ENCODE measurements at places on chromosomes 5 and 9.

DNA sequence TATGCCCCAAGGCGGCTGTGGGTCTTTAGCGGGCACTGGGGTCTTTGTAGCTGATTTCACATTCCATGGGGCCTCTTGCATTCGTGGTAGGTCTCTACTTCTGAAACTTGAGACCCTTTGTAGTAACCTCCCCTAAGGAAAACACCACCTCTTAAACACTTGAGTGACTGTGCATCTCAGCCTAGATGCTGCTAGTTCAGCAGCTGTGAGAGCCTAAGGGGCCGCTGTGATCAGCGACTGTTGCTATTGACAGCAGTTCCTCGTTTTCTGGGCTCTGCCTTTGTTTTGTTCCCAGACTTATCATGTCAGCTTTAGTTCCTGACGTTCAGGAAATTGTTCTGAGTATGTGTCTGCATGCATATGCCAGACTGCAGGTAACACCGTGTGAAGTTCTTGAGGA lies 171.2 kb downstream of the HSPA4 start:
- DNase-seq = no peak

- DNase-seq = no peak
Measured at GRCh38 chr9:6415266-6415665, 2.3 kb downstream of the UHRF2 start.

- DNase-seq = no peak
Measured at GRCh38 chr5:148909766-148910165, 83.4 kb downstream of the ADRB2 start.

GRCh38 chr5:94802450-94802849 lies 184.0 kb downstream of the SLF1 start:
- no peak for DNase-seq

GRCh38 chr5:40355846-40356245 lies 323.9 kb upstream of the PTGER4 start:
- DNase-seq = peak; percentile 87

DNA sequence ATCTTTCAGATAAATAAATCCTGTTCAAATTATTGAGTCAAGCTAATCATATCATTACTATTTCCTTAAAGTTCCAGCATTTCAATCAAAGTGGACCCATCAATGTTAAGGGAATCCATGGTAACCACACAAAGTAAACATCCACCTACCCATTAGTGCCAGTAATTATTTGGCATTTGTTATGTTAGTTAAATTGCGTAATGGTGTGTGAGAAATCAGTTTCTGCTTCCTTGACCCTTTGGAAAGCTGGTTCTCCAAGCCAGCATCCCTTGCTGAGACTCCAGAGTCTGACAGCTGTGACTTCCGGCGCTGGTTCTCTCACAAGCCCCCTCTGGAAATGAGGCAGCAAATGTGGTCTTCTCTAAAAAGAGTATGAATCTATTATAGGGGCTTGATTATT lies 308.6 kb upstream of the EFNA5 start:
- peak; percentile 9 for DNase-seq

GRCh38 chr9:7094576-7094975 lies 336.8 kb downstream of the KDM4C start:
- DNase-seq = no peak

DNA sequence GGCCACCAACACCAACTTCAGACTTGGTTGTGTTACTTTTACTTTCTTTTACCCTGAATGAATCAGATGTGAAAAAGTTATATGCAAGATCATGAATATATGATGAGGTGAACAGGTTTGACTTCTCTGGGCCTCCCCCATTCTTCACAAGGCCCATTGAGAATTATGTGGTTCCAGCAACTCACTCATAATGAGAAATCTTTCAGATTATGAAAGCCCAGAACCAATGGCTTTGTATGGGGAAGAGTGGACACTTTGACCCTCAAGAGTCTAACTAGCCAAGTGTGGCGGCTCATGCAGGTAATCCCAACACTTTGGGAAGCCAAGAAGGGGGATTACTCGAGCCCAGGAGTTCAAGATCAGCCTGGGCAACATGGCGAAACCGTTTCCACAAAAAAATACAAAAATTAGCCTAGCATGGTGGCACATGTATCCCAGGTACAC lies 16.1 kb upstream of the LNPEP start:
- DNase-seq = no peak

DNA sequence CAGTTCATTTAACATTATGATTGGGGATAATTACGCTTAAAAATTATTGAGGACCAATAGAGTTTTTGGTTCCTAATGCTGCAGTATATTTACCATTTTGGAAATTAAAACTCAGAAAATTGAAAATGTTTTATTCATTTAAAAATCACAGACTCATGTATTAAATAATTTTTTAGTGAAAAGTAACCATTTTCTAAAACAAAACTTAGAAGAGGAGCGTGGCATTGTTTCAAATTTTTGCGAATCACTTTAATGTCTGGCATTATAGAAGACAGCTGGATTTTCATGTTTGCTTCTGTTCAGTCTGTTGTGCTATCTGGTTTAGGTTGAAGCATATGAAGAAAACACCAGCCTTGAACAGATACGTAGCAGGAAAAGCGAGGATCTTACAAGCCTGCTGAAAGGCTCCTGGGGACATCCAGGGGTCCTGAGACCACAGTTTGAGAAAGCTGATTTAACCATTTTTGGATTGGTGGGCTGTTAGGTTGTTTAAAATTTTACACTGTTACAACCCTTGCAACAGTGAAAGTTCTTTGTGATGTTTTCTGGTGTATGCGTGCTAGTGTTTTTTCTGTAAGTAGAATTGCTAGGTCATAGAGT lies 1.6 kb downstream of the ZFYVE16 start:
- no peak for DNase-seq

DNA sequence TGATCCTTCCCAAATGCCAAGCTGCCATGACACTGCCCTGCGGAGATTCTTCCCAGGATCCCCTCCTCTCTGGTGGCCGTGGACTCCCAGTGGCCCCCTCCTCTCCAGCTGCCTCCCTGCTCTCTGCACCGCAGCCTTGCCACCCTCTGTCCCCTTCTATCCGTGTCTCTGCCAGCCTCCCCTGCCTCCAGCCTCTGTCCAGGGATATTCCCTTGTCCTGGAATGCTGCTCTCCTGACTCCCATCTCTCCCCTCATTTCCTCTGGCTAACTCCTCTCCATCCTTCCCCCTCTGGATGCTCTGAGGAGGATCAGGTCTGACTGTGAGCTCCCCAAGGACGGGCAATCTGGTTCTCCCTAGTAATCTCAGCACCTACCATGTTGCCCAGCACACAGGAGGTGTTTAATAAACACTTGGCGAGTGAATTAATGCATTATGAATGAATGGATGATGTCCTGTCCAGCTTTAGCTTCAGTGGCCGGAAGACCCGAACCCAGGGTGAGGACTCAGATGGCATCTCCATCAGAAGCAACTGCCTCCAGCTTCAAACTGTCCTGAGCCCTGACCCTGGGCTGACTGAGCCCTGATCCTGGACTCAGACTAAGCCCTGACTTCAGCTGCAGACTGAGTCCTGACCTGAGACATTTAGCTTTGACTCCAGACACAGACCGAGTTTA lies 7.5 kb upstream of the CRB2 start:
- no peak for DNase-seq

- no peak for DNase-seq
Measured at GRCh38 chr9:101026824-101027223, 1.7 kb upstream of the PLPPR1 start.

- DNase-seq = no peak
Measured at GRCh38 chr9:804026-804425, 37.5 kb upstream of the DMRT1 start.

- DNase-seq = no peak
Measured at GRCh38 chr9:78326564-78326963, 29.6 kb downstream of the PSAT1 start.

DNA sequence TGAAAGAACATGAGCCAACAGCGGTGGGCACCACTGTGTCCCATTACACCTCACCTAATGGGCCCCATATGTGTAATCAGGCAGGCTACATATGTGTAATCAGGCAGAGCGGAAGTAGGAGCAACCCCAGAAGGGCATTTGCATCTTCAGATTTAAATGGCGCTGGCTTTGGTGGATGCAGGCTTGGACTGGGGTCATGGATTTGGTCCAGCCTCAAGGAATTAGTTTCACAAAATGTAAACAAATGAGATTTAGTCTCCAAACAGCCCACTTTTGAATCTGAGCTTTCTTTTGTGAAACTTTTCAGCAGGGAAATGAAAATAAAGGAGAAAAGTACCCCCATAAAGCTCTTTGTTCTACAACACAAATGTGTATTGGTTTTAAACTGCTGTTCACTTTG lies 161.3 kb downstream of the LPAR1 start:
- DNase-seq = no peak

GRCh38 chr9:88230612-88231011 lies 92.3 kb upstream of the SPATA31C2 start:
- no peak for DNase-seq

- DNase-seq = no peak
Measured at GRCh38 chr9:27453860-27454553, 70.1 kb upstream of the IFNK start.

GRCh38 chr9:113307396-113307975 lies 4.3 kb upstream of the RNF183 start:
- no peak for DNase-seq

- no peak for DNase-seq
Measured at GRCh38 chr9:94534901-94535300, 20.0 kb upstream of the PCAT7 start.

DNA sequence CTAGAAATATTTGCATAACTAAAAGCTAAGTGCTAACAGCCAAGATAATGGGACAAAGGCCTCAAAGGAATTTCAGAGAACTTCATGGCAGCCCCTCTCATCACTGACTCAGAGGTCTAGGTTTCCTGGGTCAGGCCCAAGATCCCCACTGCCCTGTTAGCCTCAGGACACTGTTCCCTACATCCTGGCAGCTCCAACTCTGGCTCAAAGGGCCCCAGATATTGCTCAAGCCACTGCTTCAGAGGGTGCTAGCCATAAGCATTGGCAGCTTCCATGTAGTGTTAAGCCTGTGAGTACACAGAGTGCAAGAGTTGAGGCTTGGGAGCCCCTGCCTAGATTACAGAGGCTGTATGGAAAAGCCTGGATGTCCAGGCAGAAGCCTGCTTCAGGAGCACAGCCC lies 998.1 kb downstream of the TLE1 start:
- DNase-seq = no peak

GRCh38 chr5:175711472-175712312 lies 53.8 kb downstream of the HRH2 start:
- no peak for DNase-seq

GRCh38 chr9:93952784-93953495 lies 2.2 kb downstream of the BARX1 start:
- no peak for DNase-seq

- no peak for DNase-seq
Measured at GRCh38 chr9:116269250-116269649, 115.7 kb downstream of the PAPPA start.

GRCh38 chr9:115393976-115394775 lies 276.2 kb upstream of the TNC start:
- DNase-seq = no peak

Data from inflammatory macrophage treated with lipopolysaccharide for 1 hour (primary cell).